ENCODE measurements at places on chromosomes 6 and 20.

DNA sequence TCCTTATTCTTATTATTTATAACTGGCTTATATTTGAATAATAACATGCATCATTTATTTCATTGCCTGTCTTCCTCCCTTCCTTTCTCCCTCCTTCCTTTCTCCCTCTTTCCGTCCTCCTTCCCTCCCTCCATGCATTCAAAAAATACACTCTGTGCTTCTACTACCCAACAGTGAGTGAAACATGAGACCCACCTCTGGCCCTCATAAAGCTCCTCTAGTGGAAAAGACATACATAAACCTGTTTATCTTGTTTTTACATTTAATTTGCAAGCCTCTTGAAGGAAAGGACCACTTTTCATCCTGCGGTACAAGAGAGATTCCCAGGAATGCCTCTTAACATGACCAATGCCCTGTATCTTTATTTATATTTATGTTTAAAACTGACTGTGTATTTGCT, 21.8 kb upstream of the ISM1 start:
- DNase-seq = no peak

DNA sequence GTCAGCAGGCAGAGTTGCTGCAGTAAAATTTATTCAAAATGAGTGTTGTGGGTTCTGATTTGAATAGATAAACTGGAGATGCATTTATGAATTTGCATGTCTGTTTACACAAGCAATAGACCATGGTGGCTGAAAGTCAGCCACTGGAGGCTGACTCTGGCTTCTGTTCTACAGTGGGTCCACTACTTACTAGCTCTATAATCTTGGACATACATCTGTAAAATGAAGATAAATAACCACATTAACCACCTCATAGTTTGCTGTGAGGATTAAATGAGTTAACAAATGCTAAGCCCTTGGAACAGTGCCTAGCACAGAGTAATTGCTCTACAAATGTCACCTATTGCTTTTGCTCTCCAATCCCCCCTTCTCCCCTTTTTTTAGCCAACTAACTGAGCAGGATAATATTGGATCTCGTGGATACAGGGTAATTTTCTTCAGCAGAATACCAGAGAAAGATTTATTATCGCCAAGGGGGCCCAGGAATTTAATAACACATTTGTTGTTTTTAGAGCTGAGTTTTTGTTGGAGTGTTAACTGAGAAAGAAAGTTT, 1.4 kb upstream of the PM20D2 start:
- DNase-seq = no peak

- DNase-seq = peak; percentile 11
These were observed 630 bp downstream of the LIME1 start for GRCh38 chr20:63736893-63737694.

- DNase-seq = no peak
These were observed 16.6 kb downstream of the CRYBG1 start for GRCh38 chr6:106377061-106377540.

GRCh38 chr20:36971103-36971502, 19.6 kb upstream of the SAMHD1 start:
- DNase-seq = no peak

DNA sequence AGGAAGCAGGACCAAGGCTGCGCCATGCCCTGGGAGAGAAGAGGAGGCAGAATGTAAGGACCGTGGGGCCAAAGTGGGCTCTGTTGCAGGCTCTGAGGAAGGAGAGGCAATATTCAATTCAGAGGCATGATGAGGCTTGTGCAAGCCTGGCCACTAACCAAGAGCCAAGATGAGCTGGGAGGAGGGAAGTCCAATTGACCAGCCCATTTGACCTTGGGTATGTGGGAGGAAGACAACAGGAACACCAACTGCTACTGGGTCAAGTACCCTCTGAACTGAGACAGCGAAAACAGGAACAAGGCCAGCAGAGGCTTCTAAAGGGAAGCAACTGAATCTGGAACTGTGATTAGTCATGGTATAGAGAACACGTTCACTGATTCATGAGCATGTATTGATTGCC, 779.6 kb downstream of the MAFB start:
- DNase-seq = no peak

GRCh38 chr6:125392682-125393081, 90.9 kb upstream of the HDDC2 start:
- no peak for DNase-seq

DNA sequence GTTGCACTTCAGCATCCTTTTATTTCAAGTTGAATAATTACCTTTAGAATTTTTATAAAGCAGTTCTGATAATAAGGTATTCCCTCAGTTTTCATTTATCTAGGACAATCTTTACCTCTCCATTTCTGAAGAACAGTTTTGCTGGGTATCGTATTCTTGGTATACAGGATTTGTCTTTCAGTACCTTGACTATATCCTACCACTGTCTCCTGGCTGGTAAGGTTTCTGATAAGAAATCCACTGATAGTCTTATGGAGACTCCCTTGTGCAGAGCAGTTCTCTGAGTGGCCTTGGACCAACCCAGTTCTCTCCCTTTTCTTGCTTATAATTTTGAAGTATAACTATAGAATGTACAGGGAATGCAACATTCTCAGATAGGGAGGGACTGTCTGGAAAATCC, 51.3 kb upstream of the SAMD3 start:
- DNase-seq = no peak

DNA sequence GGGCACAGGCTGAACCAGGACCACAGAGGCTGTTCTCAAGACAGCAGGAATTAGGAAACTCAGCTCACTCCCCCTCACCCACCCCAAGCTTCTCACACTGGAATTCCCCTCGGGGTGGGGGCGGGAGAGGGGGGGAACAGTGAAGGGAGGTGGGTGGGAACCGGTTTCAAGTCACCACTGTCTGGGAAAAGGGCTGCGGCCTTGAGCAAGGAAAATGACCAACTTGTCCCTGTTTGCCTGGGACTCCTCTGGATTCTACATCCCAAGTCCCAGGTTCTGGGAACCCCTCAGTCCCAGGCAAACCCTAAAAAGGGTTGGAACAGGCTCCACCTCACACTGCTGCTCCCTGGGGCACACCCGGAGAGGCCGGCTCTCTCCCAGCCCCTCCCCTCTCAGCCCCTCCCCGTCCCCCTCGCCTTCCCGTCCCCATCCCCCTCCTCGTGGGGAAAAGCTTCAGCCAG, 230.7 kb downstream of the TFAP2C start:
- DNase-seq = no peak

DNA sequence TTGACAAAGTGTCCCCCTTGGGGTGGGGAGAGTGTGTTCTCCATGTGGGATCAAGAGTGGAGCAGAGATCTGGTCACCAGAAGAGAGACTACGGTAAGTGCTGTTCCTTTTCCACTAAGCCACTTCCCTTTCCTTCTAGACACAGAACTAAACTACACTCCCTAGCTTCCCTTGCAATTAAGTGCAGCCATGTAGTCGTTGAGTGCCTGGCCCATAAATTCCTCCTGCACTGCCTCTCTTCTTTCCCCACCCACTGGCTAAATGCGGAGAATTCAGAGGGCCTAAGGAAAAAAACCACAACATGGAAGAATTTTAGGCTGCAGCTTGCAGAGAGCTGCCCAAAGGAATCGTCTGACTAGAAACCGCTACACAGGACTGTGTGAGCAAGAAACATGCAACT, 1.5 kb downstream of the WDR27 start:
- DNase-seq = no peak

- peak; percentile 68 for DNase-seq
These were observed 25.9 kb downstream of the ZBP1 start for GRCh38 chr20:57594092-57594951.

DNA sequence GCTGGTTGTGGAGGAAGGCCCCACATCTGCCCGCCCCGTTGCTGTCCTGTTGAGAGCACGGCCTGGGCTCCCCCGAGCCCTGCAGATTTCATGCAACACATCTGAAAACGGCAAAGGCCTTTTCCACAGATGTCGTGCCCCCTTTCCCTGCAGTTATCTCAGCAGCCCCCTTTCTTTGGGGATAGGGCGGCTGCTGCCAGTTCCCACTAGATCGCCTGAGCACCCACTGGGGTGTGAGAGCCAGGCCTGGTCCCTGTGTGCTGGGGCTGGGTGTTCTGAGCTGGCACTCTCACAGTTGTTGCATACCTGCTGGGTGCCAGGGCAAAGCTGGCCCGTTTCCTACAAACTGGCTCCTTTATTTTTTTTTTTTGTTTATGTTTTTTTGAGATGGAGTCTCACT, 12.3 kb upstream of the MTG2 start:
- DNase-seq = no peak

DNA sequence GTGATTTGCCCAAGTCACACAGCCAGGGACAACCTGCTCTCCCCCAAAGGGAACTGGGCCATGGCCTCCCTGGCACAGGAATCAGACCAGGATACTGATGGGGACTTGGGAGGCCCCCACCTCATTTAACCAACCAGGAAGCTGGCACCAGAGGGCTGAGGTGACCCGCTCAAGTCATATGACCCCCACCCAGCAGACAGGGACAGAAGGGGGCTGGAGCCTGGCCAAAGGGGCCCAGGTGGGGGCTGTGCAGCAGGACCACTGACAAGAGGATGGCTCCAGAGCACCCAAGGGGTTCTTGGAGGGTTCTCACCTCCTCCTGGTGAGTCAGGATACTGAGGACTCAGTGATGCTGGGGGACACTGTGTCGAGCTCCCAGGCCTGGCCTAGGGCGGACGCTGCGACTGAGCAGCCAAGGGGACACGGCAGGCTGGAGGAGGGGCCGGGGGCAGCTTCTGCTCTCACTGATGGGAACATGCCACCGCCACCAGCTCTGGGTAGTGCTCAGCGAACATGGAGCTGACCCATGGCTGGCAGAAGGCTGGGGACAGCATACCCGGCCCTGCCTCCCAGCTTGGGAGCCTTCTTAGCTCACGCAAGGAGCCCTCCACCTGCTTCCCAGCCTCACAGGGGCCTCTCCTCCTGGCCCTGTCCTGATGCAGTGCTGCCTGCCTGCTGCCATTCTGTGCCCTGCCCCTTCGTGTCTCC, 1.2 kb downstream of the CST7 start:
- DNase-seq = no peak

DNA sequence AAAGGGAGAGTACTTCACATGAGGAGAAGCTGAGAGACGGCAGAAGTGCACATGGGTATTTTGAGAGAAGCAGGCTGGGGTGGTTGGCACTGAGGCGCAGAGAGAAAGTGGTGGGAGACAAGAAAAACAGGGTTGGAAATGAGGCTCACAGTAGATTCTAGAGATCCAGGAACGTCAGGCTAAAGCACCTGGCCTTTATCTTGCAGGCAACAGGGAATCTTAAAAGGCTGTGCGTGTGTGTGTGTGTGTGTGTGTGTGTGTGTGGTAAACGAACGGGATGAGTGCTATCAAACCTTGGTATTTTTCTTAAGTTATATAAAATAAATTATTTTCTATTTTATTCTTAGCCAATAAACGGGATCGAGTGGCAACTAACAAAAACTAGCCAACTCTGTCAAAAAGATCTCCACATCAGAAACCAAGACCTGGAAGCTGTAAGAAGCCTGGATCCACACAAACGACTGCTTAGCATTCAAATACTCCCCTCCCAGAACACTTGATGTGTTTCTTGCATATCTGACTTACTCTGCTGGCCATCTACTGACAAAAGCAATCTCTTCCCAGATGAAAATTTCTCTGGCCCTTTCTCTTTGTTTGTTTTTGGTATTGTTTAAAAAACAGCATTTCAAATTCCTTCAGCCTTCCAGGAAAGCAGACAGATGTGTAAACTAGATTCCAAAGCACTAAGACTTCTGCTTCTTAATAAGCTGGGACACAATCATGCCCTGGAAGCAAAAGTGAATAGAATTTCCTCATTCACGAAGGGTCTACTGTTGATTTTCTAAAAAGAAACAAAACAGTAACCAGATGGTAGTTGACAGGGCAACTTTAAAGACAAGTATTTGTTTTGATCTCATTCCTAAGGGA, 44.8 kb upstream of the FABP7 start:
- DNase-seq = no peak

DNA sequence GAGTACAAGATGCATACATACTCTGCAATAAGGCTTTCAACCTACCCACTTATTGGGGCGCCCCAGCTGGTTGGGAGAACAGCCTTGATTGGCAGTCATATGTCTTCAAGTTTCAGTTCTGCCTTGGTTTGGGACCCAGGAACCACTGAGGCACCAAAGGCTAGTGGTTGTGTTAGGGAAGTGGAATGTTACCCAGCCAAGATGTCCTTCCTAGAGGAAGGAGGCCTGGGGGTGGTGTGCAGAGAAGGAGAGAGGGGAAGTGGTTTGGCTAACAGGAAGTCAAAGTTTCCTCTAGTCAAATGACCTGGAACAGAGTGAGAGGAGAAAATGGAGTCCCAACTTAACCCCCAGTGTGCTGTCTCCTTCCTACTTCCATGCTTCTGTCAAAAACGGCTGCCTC, 59.4 kb downstream of the CD164 start:
- no peak for DNase-seq

- DNase-seq = no peak
These were observed 107.5 kb upstream of the PDE10A start for GRCh38 chr6:165770397-165771082.

DNA sequence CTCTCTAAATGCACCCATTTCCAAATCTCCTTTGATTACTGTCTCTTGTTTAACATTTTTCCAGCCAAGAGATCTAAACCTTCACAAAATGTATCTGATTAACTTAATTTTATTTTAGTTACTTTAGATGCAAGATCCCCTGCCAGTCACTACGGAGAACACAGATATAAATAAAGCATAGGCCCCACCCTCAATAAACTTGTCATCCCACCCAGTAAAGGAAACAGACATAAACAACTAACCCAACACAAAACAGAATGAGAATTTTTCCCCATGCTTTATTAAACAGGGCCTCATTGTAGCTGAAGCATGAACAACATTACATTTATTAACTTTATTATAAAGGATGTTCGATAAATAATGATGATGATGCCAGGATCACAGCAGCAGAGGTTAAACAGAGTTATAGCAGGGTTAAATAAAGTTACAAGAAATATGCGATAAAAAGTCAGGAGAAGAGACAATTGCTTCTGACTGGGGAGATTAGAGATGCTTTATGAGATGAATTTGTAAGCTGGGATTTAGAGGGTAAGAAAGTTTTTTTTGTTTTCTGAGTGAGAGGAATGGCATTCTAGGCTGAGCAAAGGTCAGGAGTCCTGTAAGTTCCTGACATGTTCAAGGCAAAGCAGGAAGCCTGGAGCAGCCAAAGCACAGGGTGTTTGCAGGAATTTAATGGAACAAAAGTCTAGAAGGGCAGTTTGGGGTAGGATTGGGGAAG, 41.1 kb downstream of the TFAP2A start:
- no peak for DNase-seq

DNA sequence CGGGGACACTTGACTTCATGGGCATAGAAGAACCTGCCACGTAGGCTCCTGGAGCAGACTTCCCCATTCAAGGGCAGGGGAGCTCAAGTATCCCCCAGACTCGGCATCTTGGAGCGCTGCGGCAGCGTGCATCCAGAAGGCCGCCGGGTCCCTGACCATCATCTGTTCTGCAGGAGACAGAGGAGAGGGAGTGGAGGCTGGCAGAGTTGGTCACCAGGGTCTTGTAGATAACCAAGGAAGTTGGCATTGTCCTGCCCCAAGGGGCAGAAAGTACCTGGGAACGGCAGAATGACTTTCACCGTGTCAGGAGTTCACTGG, 82.8 kb downstream of the TCP11 start:
- no peak for DNase-seq

DNA sequence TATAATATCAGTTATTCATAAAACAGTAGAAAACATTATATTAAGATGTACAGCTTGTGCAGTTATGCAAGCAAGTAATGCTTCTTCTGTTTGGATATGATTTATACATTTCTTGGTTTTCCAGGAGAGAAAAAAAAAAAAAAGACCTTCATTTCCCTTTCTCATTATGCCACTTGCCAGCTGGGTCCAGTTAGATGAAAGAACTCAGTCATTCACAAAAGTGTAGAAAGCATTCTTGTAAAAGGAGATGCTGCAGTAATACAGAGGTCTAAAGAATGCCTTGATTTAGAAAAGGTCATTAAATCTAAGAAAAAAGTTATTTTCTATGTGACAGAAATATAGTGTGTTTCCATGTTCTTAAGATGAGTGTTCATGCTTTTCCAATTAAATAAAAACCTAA, 7.4 kb downstream of the PDE7B start:
- DNase-seq = no peak
